Activated CD4-positive, alpha-beta T cell treated with anti-CD3 and anti-CD28 coated beads, Interleukin-10, Interleukin-2, amounts not matched to agents 100 ng/mL and 50 ng/mL, durations not matched to agents 16 hours and 8 hours (primary cell): ENCODE measurements at places on chromosomes 2 and 18.

DNA sequence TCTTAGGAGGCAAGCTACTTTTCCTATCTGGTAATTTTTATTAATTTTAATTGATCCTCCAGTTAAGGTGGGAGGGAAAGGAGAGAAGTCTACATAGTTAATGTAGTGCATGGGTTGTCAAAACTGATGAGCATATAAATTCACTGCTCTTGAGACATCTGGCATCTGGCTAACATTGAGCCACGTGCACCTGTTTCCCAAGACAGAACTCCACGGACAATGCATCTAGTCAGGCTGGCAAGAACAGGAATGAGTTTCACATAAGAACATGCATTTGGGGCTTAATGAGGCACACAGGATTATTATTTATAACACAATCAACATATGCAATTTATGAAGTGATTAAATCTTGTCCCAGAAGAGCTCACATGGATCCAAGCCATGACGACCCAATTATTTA is 16.2 kb upstream of the RAB1A start:
- DNase-seq: no peak

GRCh38 chr2:57864926-57865325 is 181.7 kb upstream of the VRK2 start:
- no peak for DNase-seq

DNA sequence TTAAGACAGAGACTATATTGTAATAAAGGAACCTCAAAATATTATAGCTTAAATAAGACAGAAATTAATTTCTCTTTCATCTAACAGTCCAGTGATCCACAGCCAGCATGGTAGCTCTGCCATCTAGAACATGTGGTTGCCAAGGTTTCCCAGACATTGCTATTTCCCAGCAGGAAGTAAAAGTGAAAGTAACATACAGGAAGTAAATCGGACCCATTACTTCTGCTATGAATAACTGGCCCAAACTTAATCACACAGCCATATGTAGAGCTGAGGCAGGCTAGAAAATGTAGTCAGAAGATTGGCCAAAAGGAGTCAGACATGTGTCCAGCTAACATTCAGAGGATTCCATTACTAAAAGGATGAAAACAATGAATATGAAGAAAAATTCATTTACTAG is 71.0 kb downstream of the NOL4 start:
- DNase-seq: peak; percentile 4

DNA sequence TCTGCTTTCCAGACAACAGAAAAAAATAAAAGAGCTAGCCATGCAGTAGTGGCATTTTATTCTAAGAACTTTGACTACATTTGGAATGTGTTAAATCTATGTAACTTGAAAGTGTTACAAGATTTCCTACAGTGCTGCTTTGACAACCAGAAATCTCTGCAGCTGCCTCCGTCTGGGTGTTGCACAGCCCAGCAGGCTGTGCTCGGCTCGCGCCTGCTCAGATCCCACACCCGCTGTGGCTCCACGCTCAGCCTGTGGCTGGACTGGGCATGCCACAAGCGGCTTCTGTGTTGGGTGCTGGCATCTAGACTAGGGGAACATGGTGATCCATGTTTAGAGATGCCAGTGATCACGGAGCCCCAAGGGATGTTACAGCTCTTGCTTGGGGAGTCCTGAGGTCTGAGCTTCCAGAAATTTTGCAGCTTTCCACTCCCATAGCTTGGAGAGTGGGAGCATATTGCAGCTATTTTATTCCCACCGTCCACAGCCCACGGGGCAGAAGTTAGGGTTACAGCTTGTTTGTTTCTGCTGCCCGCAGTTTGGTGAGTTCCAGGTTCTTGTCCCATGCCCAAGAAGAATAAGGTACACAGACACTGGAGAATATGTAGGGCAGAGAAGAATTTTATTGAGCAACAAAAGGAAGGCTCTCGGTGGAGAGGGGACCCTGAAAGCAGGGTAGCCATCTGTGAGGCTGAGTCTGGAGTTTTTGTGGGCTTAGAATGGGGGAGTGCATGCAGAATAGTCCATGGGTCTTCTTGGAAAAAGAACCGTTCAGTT is 44.1 kb downstream of the FAM171B start:
- no peak for DNase-seq

GRCh38 chr2:102591491-102592045 is 27.8 kb upstream of the SLC9A2 start:
- DNase-seq: no peak

GRCh38 chr2:205747829-205748386 is 65.6 kb downstream of the NRP2 start:
- no peak for DNase-seq

GRCh38 chr2:155633887-155634570 is 698.5 kb downstream of the NR4A2 start:
- DNase-seq: no peak

- peak; percentile 69 for DNase-seq
Observed at GRCh38 chr2:215664847-215665525, 229.1 kb upstream of the FN1 start.

GRCh38 chr2:197891897-197892442 is 87.6 kb downstream of the PLCL1 start:
- no peak for DNase-seq

DNA sequence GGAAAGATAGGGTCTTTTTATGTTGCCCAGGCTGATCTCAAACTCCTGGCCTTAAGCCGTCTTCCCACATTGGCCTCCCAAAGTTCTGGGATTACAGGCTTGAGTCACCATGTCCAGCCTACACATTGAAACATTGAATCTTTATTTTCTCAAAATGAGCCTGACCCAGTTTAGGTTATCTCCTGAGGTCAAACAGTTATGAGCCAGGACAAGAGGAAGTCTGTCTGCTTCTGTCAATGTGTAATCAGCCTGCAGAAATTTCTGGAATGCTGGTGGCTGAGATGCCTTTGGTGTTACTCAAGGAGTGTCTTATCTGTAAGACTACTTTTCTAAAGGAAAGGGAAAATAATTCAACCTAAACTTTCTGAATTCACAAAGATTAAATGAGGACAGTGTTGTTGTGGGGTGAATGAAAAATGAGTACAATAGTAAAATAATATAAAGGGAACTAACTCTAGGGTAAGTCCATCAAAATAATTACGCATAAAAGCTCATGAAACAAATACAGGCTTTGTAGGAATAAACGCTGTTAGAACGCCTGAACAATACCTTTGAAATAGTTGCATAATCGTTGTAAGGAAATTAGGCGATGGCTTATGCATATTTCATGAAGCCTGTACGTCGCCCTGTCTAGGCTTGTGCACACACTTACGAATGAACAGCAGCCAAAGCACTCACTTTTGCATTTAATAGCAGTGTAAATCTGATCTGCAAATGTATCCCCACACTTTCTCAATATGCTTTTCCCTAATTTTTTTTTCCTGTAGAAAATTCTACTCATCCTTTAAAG is 260.8 kb downstream of the RDH14 start:
- no peak for DNase-seq

DNA sequence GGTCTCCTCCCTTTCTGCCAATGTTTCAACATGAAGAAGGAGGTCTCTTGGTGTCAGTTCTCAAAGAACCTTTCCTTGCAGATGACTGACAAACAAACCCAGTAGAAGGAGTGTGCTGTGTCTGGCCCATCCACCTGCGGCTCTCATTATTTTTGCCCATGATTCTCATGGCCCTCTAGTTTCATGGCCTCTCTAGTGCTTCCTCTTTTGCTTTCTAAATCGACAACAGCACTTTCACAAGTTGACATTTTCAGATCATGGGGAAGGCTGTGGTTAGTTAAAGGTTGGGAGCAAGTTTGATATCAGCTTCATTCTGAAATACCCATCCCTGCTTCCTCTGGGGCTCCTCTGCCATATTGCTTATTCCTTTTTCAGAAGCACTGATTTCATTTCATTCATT is 805.2 kb downstream of the SLC4A3 start:
- DNase-seq: no peak

DNA sequence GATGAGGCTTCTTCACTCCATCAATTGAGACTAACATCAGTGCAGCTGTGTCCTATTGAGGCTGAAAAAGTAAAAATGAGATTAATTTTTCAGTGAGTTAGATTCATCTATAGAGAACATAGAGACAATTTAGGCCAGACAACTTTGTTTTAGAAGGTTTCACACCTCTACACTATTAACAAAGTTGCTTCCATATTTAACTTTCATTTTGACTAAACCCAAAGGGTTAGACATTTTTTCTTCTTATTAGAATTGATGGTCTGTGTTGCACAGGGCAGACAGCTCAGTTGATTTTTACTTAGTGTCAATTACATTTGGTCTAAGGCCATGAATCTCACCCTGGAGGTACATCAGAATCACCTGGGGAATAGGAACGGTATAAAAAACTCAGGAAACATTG is 130.2 kb upstream of the NXPH2 start:
- no peak for DNase-seq

GRCh38 chr18:59921384-59921891 is 21.6 kb downstream of the PMAIP1 start:
- peak; percentile 83 for DNase-seq

DNA sequence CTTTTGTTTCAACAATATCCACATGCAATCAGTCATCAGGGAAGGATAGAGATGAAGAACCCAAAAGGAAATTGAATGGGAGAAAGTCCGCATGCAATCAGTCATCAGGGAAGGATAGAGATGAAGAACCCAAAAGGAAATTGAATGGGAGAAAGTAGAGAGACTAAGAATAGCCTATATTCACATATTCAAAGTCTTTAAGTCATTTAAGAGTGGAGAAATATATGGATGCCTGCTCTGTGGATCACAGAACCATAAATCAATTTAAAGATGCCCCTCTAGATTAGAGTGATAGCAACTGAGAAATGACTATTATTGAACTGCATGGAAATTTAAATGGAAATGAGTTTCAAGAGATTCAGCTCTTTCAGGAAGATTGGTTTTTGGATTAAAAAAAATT is 90.0 kb upstream of the LPIN2 start:
- DNase-seq: no peak

DNA sequence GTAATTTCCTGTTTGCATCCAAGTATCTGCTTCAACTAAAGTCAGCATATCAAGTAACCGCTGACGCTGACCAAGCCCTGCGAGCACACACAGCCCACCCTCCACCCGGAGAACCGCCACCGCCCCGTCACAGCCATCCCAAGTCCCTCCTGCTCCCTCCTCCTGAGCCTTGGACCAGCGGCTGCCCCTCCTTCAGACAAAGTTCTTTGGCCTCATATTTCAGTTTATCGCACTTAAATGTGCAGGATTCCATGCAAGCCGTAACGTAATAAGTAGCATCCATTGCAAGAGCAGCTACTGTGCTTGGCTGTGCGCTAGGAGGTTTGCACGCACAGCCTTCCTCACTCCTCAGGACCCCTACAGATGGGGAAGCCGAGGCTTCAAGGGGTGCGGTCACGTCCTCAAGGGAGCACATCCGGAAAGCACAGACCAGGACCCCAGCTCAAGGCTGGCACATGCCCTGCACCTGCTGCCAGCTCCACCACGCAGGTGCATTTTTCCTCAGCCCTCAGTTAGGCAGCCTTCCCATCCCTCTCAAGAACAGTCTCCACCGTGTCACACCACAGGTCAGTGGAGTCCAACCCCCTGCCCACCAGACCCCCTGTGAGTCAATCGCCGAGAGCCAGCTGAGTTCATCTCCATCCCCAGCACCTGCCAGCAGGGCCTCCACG is 17.1 kb downstream of the PXDN start:
- no peak for DNase-seq

- DNase-seq: no peak
Observed at GRCh38 chr2:54858021-54858681, 134.7 kb downstream of the EML6 start.

DNA sequence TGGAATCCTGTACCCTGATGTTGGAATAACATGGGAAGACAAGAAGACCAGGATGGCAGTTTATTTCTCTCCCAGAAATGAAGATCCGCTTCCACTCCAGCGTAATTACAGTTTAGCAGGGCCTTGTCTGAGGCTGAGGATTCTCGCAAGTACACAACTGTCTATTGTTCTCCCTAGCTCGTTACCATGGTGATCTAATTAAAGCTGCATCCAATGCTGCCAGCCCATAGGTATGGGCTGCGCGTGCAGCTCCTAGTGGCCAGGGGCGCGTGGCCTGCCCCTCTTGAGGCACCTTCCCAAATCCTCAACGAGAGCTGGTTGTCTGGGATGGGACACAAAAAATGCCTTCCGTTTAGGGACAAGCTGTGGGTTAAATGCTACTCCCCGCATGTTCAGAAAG is 344.9 kb downstream of the CYRIA start:
- DNase-seq: no peak

GRCh38 chr2:25076749-25077148 is 34.9 kb downstream of the EFR3B start:
- DNase-seq: no peak

- DNase-seq: peak; percentile 62
Observed at GRCh38 chr2:177147093-177147694, 65.4 kb upstream of the HNRNPA3 start.

DNA sequence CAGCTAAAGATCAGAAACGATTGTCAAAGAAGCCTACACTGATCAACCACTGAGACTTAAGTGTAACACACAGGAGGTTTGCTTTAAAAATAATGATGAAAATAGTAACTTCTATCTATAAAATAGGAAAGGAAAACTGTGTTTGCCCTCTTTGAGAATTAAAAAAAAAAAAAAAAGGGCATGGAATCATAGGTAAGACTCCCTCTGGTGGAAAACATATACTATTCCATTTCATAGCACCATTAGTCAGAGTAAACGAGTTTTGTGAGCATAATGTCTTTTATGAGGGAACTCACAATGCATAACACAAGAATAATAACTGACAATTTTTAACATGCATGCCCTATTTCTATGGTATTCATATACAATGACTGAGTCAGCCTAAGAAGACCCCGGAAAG is 36.3 kb downstream of the SLC35F5 start:
- no peak for DNase-seq

GRCh38 chr2:98280376-98281102 is 65.7 kb upstream of the CNGA3 start:
- no peak for DNase-seq

- DNase-seq: no peak
Observed at GRCh38 chr2:119693967-119694366, 15.0 kb downstream of the TMEM177 start.

- peak; percentile 1 for DNase-seq
Observed at GRCh38 chr2:179460181-179460929, 195.7 kb upstream of the SESTD1 start.

GRCh38 chr18:62372156-62372555 is 47.0 kb downstream of the TNFRSF11A start:
- no peak for DNase-seq

- no peak for DNase-seq
Observed at GRCh38 chr2:6876309-6876708, 1.3 kb upstream of the RSAD2 start.

- DNase-seq: no peak
Observed at GRCh38 chr2:3091696-3092095, 285.9 kb downstream of the EIPR1 start.

DNA sequence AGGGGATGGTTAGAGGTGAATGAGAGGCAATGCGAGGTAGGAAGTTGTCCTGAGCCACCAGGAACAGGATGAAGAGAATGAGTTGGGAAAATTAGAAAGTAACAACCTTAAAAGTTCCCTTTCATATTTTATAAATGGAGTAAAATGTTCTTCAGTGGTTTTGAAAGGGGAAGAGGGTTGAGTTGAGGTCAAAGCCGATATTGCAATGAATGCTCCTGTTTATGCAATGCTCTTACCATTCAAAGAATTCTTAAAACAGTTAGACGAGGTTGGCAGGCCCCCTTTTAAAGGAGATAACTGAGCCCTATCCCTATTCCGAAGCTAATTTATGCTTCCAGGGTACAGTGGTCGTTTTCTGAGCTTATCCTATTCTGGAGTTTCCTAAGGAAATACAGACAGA is 2110.3 kb upstream of the CELF4 start:
- no peak for DNase-seq

GRCh38 chr2:166230024-166230723 is 102.4 kb upstream of the SCN1A start:
- no peak for DNase-seq
